ENCODE measurements at places on chromosomes 13 and 19.

DNA sequence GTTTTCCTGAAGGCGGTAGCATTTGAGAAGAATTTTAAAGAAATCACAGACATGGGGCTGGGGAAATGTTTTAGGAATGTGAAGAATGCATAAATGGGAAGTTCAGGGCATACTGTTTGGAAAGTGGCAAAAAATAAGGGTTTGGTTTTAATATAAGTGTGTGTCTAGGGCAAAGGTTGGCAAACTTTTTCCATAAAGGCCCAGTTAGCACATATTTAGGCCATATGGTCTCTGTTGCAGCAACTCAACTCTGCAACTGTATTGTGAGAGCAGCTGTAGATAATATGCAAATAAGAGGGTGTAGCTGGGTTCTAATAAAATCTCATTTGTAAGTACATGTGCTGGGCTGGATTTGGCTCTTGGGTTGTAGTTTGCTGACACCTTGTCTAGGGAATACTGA, 521.9 kb downstream of the DIAPH3 start:
- no peak for DNase-seq

DNA sequence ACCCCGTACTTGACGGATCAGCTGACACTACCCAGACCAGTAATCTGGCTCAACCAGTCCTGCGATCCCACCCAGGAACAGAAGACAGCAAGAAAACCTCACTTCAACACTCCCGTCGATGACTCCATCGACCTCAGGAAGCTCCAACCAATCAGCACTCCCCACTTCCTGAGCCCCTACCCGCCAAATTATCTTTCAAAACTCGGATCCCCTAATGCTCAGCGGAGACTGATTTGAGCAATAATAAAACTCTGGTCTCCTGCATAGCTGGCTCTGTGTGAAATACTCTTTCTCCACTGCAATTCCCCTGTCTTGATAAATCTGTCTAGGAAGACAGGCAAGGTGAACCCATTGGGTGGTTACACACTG, 1.2 kb downstream of the LSM4 start:
- DNase-seq: no peak

GRCh38 chr19:32581705-32582179, 752 bp downstream of the PDCD5 start:
- no peak for DNase-seq

DNA sequence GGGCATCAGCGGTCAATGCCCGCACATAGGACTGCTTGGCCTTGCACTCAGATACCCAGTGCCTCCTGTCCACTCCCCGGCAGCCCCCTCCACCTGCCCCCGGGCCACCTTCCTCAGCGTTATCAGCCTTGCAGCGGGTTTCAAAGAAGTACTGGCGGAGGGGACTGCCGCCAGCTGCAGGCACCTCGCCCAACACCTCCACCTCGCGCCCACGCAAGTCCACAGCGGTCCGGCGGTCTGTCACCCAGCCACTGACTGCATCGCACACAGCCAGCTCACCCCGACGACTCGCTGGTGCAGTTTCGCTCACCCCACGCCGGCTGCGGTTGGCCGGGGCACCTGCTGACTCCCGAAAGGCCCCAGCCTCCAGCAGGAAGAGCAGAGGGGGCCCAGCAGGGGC, 3.2 kb downstream of the NTF4 start:
- no peak for DNase-seq

- no peak for DNase-seq
These were observed 142.5 kb upstream of the ZNF536 start for GRCh38 chr19:30229525-30230174.

GRCh38 chr13:36815062-36815461, 4.0 kb upstream of the RFXAP start:
- DNase-seq: no peak

All from esophagus squamous epithelium (tissue), 5 donors.